ENCODE measurements at places on chromosomes 4 and X.

DNA sequence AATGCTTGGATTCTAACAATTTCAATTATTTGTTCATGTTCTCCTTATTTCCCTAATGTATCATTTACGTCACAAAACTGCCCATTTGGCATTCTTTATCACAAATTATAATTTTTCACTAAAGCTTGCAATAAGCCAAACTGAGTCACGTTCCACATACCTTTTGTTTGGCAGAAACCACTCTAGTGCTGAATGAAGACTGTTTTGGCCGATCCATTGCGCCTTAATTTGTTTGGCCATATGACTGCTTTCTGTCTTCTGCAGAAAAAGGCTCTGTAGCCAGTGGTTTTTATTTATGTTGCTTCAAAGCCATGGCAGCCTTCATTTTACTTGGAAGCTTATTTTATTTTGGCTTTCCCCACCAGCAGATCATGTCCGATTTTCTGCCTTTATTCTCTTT, 184.4 kb upstream of the HAND2 start:
- no peak for DNase-seq

DNA sequence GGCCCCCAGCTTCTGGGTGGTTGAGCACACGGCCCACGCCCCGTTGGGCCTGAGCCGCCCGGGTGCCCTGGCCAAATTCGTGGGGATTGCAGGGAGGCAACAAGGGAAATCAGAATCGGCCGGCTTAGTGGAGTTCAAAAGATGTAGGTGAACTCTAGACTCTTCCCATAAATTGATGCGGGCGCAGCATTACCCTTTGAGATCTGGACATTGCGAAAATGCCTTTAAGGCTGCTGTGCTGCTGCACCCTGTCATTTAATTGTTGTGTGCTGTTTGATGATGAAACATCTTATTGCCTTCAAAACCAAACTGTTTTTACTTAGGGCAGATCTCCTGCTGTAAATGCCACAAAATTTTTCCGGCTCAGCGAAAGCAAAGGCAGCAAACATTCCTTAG, 409 bp upstream of the MPP1 start:
- DNase-seq = no peak

DNA sequence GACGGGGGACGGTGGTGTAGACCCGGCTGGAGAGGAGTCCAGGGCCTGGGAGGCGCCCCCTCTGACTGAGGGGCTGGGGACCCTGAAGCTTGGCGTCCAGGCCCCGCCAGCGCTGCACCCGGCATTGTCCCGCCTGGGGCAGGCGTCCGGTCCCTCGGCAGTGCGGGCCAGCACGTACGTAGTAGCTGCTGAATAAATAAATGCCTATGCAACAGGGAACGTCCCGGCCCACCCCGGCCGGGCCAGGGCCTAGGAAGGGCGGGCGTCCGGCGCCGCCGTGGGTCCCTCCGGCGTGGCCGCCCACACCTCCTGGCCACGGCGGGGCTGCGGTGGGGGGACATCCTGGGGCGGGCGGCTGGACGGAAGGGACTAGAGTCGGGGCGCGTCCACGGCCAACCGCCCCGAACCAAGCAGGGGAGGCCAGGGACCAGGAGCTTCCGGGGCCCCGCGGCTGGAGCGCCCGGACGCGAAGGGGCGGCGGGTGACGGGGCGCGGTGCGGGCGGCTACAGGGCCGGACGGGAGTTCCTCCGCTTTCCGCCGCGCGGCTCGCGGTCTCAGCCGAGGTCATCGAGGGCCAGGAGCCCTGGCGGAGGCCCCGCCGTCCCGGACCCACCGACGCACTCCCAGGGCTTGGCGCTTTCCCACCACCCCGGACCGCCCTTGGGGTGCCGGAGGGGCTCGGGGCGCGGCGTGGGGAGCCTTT, 886 bp upstream of the WWC2 start:
- DNase-seq = no peak

DNA sequence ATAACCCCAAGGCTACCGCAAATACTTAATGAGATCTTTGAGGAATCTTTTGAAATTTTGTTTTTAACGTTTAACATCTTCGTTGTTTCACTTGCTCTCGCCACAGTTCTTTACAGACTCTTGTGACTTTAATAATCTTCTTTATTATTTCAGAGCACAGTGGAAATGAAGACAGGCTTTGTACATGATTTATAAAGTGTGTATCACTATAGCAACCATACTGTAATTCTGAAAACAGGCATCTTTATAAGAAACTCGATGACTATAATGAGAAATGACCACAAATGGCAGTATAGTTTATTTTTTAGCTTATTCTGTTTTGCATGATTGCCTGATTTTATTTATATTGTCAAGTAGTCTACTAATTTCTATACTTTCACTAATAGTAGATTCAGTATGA, 224.4 kb upstream of the GALNTL6 start:
- DNase-seq = no peak

DNA sequence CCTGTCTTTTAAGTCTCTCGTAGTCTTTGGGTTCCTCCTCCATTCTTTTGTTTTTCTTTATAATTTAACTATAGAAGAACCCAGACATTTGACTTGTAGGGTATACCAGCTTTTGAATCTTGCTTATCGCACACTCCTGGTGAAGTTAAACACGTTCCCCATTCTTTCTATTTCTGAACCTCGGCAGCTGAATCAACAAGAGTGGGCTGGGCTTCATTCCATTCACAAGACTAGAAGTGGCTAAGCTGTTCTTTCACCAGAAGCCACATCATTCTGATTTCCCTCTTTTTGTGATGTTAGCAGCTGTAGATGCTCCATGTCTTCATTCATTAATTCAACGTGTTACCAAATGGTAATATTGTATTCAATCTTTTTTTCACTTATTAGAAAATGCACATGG, 167.9 kb downstream of the CORIN start:
- DNase-seq = no peak

GRCh38 chrX:24553011-24553410, 87.9 kb downstream of the PDK3 start:
- no peak for DNase-seq

DNA sequence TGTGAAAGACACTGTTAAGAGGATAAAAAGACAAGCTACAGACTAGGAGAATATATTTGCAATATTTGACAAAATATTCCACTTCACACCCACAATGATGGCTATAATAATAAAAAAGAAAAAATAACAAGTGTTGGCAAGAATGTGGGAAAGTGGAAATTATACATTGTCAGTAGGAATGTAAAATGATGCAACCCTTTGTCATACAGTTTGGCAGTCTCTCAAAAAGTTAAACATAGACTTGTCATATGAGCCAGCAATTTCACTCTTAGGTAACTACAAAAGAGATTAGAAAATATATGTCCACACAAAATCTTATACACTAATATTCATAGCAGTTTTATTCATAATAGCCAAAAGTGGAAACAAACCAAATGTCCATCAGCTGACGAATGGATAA, 5.2 kb upstream of the RADX start:
- DNase-seq = no peak
